ENCODE measurements at places on chromosomes 7 and 10.

GRCh38 chr10:32972929-32973328, 14.9 kb upstream of the ITGB1 start:
- no peak for DNase-seq

- DNase-seq, result no peak
Measured at GRCh38 chr7:2958416-2959102, 85.1 kb downstream of the CARD11 start.

- no peak for DNase-seq
Measured at GRCh38 chr10:8776926-8777622, 722.6 kb downstream of the GATA3 start.

GRCh38 chr10:122190176-122190943, 80.7 kb upstream of the BTBD16 start:
- DNase-seq, result no peak

Data from stimulated activated CD4-positive, alpha-beta T cell treated with anti-CD3 and anti-CD28 coated beads, Interleukin-1b, Interleukin-23, amount 100 ng/mL, for 48 hours (primary cell).